Thyroid gland (tissue), 4 donors: ENCODE measurements at places on chromosomes 2 and 18. TPM values are rescaled to one million over a fixed set of nuclear protein-coding genes. Genes with fewer than 3 reads are reported as not detected.

The TEX44 gene
- total RNA-seq, result not detected

DNA sequence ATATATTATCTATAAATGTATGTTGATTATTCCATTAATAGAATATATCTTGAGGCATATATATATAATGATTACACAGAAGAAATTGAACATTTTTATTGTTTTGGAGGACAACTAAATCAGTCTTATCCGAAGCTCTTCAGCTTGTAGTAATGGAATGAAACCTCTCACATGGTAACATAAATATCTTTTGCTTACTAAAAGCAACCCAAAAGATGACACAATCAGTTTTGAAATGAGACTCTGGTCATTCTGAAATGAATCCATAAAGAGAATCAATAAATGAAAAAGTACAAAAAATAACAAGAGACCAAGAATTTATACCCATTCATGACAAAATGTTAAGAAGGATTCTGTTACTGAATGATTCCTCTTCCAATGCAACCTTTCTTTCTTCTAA, 110.2 kb downstream of the FIGN start:
- H3K4me3 ChIP-seq, result no peak overlapping the region
- H3K4me1 ChIP-seq, result no peaks in the 10 kb centered on the region
- H3K36me3 ChIP-seq, result no peaks in the 10 kb centered on the region
- DNase-seq, result no peak
- H3K27me3 ChIP-seq, result no peaks in the 10 kb centered on the region
- H3K27ac ChIP-seq, result no peak overlapping the region

DNA sequence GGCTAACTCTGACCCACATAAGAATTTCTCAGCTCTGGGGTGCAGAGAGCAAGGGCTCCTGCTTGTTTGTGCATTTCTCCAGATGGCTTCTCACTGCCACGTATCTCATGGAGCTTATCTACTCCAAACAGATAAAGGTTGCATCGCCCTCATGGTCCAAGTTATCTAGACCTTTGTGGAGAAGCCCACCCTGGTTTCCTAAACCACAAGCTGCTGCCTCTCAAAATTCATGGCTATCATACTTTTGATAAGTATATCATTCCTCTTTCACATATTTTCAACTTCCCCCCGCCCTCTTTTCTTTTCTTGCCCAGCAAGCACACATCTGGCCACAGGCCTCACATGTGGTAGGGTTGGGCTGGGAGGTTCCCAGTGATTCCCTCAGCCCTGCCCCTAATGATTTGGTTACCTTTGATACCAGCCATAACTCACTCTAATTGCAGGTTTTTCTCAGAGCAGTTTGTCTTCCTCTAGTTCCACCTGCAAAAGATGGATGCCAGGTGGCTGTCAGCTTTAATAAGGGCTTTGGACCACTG, 146.0 kb downstream of the RHBDD1 start:
- DNase-seq, result no peak
- no peak overlapping the region for H3K27ac ChIP-seq
- no peaks in the 10 kb centered on the region for H3K36me3 ChIP-seq
- H3K4me3 ChIP-seq, result no peak overlapping the region
- no peaks in the 10 kb centered on the region for H3K27me3 ChIP-seq

DNA sequence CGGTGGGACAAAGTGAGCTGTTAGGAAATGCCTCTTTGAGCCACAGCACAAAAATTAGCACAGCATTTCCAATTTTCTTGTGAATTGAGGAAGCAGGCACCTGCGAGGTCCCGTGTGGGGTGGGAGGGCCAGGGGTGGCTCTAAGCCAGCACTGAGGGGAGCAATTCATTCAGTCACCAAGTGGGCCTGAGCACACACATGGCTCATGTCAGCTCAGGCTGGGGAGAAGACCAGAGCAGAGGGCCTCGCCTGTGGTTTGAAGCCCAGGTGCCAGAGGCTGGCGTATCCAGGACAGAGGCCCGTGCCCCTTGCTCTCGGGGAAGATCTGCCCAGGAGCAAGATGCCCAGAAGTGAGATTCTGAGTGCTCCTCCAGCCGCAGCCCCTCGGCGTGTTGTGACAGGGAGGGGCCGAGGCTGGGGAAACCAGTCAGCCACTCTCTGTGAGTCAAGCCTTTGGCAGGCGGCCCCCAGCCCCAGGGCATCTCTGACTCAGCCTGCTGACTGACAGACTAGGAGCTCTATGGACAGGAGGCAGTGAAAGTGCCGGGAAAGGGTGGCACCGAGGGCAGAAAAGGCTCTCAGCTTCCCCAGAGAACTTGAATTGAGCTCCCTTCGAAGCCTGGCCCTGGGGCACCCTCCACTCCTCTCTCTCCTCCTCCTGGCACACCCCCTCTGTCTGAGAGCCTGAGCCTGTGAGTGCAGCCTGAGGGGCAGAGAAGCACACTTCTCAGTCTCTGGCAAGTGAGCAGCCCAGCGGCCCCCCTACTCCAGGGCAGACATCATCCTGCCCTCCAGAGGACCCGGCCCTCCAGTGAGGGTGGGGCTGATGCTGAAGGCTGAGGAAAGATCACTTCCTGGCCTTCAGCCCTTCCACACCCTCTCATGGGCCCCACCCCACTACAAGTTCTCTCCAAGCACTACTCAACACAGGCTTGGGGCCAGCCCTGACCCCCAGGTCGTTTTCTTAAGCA, 32.3 kb downstream of the CYP26B1 start:
- H3K4me3 ChIP-seq, result no peak overlapping the region
- H3K36me3 ChIP-seq, result no peaks in the 10 kb centered on the region
- H3K27me3 ChIP-seq, result no peaks in the 10 kb centered on the region
- H3K4me1 ChIP-seq, result no peaks in the 10 kb centered on the region
- DNase-seq, result no peak

DNA sequence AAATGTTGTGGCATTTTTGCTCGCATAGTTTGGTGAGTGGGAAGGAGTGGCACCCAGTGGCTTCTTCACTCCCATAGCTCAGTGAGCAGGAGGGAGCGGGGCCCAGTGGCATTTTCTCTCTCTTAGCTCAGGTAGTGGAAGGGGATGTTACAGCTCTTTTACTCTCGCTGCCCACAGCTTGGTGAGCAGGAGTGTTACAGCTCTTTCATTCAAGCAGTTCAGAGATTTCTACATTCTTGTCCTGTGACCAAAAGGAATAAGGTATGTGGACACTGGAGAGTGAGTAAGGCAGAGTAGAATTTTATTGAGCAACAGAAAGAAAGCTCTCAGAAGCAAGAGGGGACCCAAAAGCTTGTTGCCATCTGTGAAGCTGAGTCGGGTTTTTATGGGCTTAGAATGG, 192.4 kb downstream of the SPAG16 start:
- no peaks in the 10 kb centered on the region for H3K36me3 ChIP-seq
- no peak overlapping the region for H3K27ac ChIP-seq
- no peak for DNase-seq
- H3K4me3 ChIP-seq, result no peak overlapping the region
- H3K4me1 ChIP-seq, result no peaks in the 10 kb centered on the region
- H3K27me3 ChIP-seq, result no peaks in the 10 kb centered on the region
